ENCODE measurements at places on chromosomes 12 and 14.

- no peak for DNase-seq
These were observed 148.4 kb upstream of the SYT10 start for GRCh38 chr12:33587784-33588712.

- no peak for DNase-seq
These were observed 20.1 kb upstream of the GARIN6 start for GRCh38 chr12:99627459-99627858.

GRCh38 chr14:99619835-99620834, 16.1 kb upstream of the CCDC85C start:
- no peak for DNase-seq

DNA sequence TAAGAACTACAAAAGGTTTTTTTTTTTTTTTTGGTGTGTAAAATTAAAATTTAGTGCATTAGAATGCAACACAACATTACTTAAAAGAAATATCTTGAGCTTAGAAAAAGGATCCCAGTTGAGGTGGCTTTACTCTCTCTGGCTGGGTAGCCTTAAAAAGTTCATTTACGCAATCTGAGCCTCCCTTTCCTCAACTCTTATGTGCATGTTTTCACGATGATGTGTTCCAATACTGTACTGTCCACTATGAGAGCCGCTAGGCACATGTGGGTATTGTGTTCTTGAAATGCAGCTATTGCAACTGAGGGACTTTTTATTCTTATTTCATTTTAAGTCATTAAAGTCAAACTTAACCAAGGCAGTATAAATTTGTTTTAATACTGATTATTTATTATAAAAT, 460.9 kb upstream of the SYT1 start:
- no peak for DNase-seq

Measured in activated effector memory CD4-positive, alpha-beta T cell treated with anti-CD3 and anti-CD28 coated beads, Interleukin-2, amount 50 U/mL, for 16 hours (primary cell).